ENCODE measurements at places on chromosomes 3 and 15.

DNA sequence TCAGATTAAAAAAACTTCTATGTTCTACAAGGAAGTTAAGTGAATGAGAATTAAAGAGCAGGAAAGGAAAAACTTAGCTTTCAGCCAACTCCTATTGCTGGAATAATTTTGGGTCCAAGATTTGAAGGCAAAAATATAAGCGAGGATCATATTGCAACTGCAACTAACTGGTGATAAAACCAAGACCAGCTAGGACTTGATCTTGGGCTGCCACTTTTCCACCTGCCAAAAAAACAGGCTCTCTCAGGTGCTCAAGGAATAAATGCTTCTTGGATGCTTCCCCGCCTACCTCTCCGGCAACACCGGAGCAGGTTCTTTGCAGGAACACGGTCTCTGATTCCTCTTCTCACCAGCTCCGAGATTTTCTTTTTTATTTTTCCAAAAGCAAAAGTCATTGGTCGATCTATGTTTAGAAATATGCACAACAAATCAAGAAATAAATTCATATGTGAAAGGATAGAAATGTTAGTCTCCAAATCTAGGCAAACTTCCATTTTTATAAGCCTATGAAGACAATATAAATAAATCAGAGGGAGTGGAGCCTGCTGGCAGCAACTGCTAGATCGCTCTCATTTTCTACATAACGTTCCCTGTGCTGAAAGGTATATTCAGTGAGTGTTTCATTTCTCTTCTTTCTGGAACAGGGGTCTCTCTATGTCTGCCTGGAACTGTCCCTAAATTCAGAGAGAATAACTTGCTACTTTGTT lies 241.9 kb downstream of the NTRK3 start:
- no peak for DNase-seq

- DNase-seq: no peak
Measured at GRCh38 chr15:100787567-100788417, 91.8 kb upstream of the ALDH1A3 start.

DNA sequence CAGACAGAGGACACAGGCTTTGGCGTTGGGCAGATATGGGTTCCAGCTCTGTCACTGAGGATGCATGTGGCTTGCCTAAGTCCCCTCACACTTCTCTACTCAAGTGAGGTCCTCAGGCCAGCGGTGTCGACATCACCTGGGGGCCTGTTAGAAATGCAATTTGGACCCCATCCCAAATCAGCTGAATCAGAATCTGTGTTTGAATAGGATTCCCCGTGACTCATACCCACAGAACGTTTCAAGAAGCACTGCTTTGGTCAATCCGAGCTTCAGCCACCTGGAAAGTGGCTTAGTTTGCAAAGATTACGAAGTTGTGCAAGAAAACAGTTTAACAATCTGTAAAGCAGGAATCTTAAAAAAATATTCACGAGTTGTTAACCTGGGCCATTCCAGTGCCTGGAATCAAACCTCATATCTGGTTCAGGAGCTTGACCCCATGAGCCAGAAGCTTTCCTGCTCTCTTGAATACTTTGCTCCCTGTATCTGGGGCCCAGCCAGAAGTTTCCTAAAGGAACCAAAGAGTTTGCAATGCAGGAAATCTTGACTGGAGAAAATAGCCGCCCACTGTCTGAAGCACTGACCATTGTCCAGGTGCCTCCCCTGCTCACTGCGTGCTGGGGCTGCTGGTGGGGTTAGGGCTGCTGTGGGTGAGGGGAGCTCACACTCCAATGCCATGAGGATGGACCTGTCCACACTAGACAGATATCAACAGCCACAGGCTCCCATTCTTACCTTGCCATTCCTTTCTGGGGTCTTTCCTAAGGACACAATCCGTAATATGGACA lies 208.5 kb upstream of the LINGO1 start:
- DNase-seq: no peak

DNA sequence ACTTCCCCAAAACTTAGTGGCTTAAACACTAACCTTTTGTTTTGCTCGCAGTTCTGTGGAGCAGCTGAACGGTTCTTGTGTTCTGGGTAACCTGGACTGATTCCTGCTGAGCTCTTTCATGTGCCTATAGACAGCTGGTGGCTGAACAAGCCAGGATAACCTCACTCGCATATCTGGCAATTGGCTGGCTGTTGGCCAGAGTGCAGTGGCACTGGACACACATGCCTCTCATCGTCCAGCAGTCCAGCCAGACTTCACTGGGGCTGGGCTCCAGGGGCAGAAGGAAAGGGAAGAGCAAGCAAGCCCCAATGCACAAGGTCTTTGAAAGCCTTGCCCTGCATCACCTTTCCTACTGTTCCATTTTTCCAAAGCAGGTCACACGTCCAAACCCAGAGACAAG lies 53.6 kb upstream of the GATA2 start:
- no peak for DNase-seq

GRCh38 chr3:90062631-90063200 lies 955.3 kb downstream of the EPHA3 start:
- DNase-seq: no peak

- DNase-seq: no peak
Measured at GRCh38 chr3:177979703-177980102, 556.5 kb upstream of the KCNMB2 start.

DNA sequence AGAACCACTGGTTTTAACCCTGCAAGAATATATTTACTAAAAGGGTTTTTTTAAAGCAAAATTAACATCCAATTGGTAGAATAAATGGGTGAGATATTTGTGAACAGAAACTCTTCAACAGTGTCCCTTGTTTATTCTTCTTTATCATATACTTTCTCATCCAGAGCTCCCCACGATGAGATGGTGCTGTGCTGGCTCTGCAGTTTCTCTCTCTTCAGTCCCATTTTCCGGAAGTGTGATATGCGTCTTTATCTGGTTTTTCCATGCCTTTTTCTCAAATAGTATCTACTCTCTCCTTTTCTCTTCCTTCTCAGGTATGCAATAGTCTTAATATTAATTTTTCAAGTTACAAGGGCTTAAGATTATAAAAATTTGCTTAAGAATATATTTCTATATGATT lies 1.5 kb downstream of the EAF2 start:
- no peak for DNase-seq

DNA sequence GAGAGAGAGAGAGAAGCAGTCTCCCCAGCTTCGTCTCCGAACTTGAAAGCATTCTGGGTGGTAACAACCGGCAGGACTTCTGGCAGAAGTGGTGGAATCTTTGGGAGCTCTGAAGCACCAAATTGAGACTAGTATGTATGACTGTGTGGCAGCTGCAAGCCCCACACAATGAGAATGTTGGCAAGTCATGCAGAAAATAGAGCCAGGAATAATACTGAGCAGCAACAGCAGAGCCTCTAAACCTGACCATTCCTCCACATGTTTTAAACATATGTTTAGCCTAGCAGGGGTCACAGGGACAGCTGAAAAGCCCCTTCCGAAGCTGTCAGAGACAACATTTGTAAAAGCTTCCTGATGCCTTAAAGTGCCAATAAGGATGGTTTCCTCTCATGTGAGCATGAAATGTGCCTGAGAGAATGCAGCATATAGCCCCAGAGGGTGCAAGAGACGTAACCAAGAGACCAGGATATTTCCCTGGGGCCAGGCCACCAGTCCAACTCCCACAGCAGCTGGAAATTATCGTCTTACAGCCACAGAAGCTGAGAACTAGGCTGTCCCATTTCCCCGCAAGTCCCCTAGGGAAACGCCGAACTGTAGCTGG lies 178.6 kb upstream of the CCDC54 start:
- DNase-seq: no peak

- DNase-seq: no peak
Measured at GRCh38 chr3:62647711-62648110, 227.5 kb downstream of the CADPS start.

Measured in hypothalamus (tissue), 51 donors.